ENCODE measurements at places on chromosomes 1 and 21.

DNA sequence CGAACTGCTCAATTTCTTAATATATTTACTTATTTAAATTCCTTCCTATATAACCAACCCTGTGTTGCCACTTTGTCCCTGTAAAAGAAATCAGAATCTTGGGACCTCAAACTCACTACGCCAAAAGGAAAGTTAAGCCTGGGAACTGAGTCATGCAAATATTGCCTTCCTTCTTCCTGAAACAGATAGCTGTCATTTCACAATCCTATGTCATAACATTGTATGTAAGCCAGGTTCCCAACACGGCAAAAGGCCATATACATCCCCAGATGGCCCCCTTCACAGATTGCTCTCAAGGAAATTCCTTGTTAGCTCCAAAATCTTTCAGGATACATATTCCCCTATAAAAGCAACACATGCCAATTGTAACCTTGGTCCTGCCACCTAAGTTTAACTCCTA lies 39.7 kb downstream of the C21orf91 start:
- no peak for DNase-seq

DNA sequence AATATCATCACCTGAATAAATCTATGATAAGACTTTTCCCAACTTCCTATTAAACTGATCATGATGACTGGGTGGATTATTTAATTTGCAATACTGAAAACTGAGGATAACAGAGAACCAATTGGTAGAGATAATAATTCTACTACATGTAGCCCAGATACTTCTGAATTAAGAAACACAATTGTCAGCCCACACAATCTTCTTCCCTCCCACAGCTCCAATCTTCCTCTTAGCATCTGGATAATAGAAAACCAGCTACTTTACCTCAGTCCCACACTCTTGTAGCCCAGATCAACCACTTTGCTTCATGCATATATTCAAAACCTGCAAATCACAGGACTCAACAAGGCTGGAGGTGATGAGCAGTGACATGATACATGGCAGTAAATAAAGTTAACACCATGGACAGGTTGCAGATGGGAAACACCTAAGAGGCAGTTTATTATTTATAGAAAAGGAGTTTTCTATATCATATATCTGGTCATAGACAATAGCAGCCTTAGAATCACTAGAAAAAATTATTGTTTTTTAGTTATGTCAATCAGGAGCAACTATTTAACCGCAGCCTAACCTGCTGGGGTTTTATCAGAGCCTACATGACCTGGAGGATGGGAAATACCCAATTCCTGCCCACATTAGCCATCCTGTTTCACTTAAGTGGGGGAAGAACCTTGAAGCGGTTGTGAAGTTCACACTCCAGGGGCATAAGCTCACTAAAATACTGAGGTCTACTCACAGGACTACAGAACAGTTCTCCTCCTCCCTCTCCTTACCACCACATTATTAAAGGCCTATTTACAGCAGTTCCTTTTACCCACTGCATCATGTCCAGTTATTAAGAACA lies 16.7 kb downstream of the FRRS1 start:
- DNase-seq = no peak

DNA sequence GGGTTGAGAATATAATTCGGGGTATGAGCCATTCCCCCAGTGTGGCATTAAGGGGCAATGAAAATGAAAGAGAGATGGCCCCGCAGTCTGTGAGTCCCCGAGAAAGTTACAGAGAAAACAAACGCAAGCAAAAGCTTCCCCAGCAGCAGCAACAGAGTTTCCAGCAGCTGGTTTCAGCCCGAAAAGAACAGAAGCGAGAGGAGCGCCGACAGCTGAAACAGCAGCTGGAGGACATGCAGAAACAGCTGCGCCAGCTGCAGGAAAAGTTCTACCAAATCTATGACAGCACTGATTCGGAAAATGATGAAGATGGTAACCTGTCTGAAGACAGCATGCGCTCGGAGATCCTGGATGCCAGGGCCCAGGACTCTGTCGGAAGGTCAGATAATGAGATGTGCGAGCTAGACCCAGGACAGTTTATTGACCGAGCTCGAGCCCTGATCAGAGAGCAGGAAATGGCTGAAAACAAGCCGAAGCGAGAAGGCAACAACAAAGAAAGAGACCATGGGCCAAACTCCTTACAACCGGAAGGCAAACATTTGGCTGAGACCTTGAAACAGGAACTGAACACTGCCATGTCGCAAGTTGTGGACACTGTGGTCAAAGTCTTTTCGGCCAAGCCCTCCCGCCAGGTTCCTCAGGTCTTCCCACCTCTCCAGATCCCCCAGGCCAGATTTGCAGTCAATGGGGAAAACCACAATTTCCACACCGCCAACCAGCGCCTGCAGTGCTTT lies 9.4 kb downstream of the PROX1 start:
- DNase-seq = peak; percentile 34

DNA sequence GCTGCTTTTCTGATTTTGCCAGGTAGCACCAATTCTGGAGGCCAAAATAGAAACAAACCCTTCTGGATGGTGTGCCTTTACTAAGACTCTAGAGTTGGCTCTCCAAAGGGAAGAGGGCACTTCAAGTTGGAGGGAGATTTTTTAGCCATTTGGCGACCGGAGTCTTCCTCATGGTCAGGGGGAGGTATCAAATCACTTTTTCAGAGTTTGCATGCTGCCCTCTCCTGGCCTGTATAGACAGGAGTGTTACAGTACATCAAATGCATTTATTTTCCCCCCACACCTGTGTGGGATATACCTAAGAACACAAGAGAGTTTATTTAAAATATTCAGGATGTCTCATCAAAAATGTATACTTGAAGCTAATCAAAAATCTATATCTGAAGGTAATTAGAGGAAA lies 3.2 kb downstream of the GREM2 start:
- DNase-seq = no peak

Measured in skin of body (tissue), 3 donors.